ENCODE measurements at places on chromosomes 4 and X. TPM values are rescaled to one million over a fixed set of nuclear protein-coding genes. Genes with fewer than 3 reads are reported as not detected.

CDS1 gene
- 0.66 TPM for total RNA-seq

C4orf46 gene
- total RNA-seq = 6.6 TPM

XAGE1B gene
- total RNA-seq = 189 TPM

ARHGAP6 gene
- total RNA-seq = 0.05 TPM

HUWE1 gene
- 68.9 TPM for total RNA-seq

HERC6 gene
- total RNA-seq = 3.5 TPM

EIF4E gene
- total RNA-seq = 80.6 TPM

All from A549 treated with Mapracorat at 1 μM for 4 hours (cell line).